ENCODE measurements at places on chromosomes 5 and 9.

- H3K27ac ChIP-seq: peak overlapping the region; percentile 43
- no peak overlapping the region for H3K4me3 ChIP-seq
- peaks cover 9% of the 10 kb centered on the region for H3K27me3 ChIP-seq
- no peaks in the 10 kb centered on the region for H3K36me3 ChIP-seq
Measured at GRCh38 chr5:96083361-96083881, 121.8 kb upstream of the ELL2 start.

- H3K27ac ChIP-seq: no peak overlapping the region
- DNase-seq: no peak
- H3K4me3 ChIP-seq: no peak overlapping the region
- H3K36me3 ChIP-seq: peaks cover 9% of the 10 kb centered on the region
- no peaks in the 10 kb centered on the region for H3K27me3 ChIP-seq
Measured at GRCh38 chr9:37517923-37518322, 32.2 kb downstream of the POLR1E start.

GRCh38 chr5:133932441-133933168 lies 35.8 kb downstream of the C5orf15 start:
- peak overlapping the region; percentile 63 for H3K27ac ChIP-seq
- peaks cover 57% of the 10 kb centered on the region for H3K4me1 ChIP-seq
- H3K36me3 ChIP-seq: no peaks in the 10 kb centered on the region
- no peak for DNase-seq

DNA sequence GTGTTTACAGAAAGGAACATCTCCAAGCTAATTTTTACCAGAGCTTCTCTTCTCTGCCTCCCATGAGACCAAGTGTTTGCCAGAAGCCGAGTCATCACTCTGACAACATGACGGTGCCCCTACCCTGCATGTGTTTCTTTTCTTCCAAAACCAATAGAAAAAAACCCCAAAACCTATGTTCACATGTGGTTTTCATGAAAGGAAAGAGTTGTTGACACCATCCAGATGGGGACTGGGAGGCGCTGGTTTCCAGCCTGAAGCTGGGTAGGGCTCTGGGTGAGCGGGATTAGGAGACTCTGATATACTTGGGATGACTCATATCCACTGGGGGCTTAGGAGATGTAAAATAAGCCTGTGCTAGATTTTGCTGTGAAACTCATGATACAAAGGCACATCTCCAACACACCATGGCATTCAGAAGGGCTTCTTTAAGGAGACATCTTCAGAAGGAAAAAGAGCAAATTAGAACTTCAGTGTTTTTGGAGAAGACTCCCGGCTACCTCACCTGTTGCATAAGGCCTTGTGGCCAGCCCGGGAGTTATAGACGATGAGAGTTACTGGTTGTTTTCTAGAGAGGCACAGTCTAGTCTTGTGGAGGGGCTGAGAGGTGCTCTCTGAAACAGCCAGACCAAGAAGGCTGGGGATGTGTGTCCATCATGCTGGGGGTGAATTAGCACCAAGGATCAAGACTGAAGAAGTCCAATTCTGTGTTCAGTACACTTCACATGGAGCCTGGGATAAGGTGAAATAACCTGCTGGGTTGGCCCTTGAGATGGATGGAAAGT lies 108.9 kb upstream of the LHFPL2 start:
- no peak overlapping the region for H3K27ac ChIP-seq
- DNase-seq: peak; percentile 10
- H3K4me3 ChIP-seq: no peak overlapping the region
- H3K4me1 ChIP-seq: peaks cover 13% of the 10 kb centered on the region
- H3K27me3 ChIP-seq: peaks cover 2% of the 10 kb centered on the region

DNA sequence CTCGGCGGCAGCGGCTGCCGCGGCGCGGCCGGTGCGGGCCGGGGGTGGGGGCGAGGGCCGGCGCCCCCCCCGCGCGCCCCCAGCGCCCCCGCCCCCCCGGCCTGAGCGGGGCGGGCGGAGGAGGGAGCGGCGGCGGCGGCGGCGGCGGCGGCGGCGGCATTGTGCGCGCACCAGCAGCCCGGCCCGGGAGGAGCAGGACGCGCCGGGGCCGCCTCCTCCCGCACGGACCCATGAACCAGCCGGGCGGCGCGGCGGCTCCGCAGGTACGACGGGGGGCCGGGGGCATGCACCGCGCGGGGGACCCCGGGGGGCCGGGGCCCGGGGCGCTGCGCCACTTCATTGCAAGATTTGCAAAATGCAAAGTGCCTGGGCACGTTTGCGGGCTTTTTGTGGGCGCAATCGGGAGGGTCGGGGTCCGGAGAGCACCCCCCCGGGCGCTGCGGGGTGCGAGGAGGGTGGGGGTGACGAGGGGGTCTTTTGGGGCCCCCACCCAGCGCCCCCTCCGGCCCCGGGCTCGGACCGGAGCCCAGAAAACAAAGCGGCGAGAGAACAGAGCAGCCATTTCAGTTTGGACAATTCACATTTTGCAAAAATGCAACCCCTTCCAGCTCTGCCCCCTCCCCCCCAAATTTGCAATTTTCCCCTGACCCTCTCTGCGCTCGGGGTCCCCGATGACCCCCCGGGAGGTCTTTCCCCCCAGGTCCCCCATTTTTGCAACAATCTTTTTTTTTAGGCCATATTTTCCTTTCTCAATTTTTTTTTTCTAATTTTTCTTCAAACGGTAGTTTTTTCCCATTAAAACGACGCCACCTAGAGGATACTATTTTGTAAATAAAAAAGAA lies at the start of gene ZNF618:
Gene ZNF618, plus strand, starts transcription at position 159 of the 842 bp plus-strand sequence. Its CDS starts 72 bp downstream, at position 231.
- peaks cover 11% of the 10 kb centered on the region for H3K27me3 ChIP-seq
- DNase-seq: peak; percentile 29
- peak within 1 kb of the TSS; percentile 83 for H3K4me3 ChIP-seq
- H3K4me1 ChIP-seq: peaks cover 4% of the 10 kb centered on the region
- H3K27ac ChIP-seq: no peak within 1 kb of the TSS

DNA sequence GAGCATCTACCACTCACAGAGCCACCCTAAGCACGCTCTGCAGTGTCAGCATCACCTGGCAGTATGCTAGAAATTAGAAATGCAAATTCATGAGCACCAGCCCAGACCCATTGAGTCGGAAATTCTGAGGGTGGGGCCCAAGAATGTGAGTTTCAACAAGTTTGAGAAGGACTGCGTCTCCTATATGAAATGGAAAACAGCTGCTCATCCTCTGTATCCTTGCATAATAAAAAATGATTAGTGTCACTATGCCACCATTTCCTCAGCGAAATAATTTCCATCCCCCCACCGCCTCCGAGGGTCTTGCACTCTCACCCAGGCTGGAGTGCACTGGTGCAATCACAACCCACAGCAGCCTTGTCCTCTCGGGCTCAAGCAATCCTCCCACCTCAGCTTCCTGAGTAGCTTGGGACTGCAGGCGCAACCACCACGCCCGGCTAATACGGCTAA lies 1.3 kb upstream of the IQGAP2 start:
- peak; percentile 49 for DNase-seq
- no peaks in the 10 kb centered on the region for H3K27me3 ChIP-seq
- peak overlapping the region; percentile 87 for H3K4me3 ChIP-seq
- peaks cover 44% of the 10 kb centered on the region for H3K4me1 ChIP-seq

GRCh38 chr5:38598994-38599617 lies 42.7 kb upstream of the LIFR start:
- peaks cover 7% of the 10 kb centered on the region for H3K27me3 ChIP-seq
- H3K36me3 ChIP-seq: no peaks in the 10 kb centered on the region
- no peak for DNase-seq
- H3K27ac ChIP-seq: no peak overlapping the region
- no peaks in the 10 kb centered on the region for H3K4me1 ChIP-seq

- H3K4me3 ChIP-seq: no peak overlapping the region
- no peaks in the 10 kb centered on the region for H3K27me3 ChIP-seq
- peaks cover 1% of the 10 kb centered on the region for H3K4me1 ChIP-seq
Measured at GRCh38 chr9:129121483-129121882, 10.3 kb downstream of the PTPA start.

- H3K4me1 ChIP-seq: no peaks in the 10 kb centered on the region
- H3K27ac ChIP-seq: no peak overlapping the region
- peaks cover 14% of the 10 kb centered on the region for H3K27me3 ChIP-seq
Measured at GRCh38 chr5:42022383-42022972, 97.4 kb downstream of the FBXO4 start.

DNA sequence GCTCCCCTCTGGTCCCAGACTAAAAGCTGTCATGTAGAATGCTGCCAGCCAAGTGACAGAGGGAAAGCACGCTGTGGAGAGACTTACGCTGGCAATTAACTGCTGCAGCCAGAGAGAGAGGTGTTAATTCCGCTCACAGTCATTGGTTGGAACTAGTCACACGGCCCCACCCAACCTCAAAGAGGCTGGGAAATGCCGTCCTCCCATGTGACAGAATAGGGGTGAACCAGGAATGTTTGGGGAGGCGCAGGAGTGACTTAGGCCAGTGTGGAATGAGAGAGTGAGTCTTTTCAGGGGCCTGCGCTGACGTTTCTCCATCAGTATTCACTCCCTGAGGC lies 87.6 kb downstream of the AMBP start:
- DNase-seq: no peak
- H3K36me3 ChIP-seq: no peaks in the 10 kb centered on the region
- H3K4me3 ChIP-seq: no peak overlapping the region
- H3K4me1 ChIP-seq: peaks cover 8% of the 10 kb centered on the region
- H3K27ac ChIP-seq: no peak overlapping the region

GRCh38 chr5:37859805-37860204 lies 20.0 kb upstream of the GDNF start:
- H3K4me3 ChIP-seq: no peak overlapping the region
- no peaks in the 10 kb centered on the region for H3K36me3 ChIP-seq
- H3K4me1 ChIP-seq: no peaks in the 10 kb centered on the region
- no peak overlapping the region for H3K27ac ChIP-seq
- DNase-seq: no peak

DNA sequence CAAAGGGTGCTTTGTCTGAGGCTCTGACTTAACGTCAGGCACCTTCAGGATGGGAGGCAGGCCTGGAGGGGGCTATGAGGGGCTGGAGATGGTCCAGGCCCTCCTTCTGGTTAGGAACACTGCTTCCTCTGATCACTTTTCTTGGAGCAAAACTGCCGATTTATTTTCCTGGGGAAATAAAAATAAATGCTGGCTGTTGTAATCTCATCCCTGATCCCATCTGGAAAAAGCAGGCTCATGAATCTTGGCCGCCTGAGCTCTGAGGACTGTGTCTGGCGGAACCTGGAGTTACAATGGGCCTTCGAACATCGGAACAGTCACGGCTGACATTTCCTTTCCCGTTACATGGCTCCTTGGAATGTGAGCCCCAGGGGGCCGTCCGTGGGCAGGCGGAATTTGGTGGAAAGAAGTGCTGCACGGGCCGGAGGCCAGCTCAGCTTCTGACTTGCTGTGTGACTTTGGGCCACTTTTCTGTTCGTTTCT lies 157.8 kb downstream of the RGS3 start:
- H3K27me3 ChIP-seq: peaks cover 6% of the 10 kb centered on the region
- H3K36me3 ChIP-seq: no peaks in the 10 kb centered on the region
- H3K4me1 ChIP-seq: peaks cover 58% of the 10 kb centered on the region
- DNase-seq: no peak
- H3K4me3 ChIP-seq: no peak overlapping the region
- no peak overlapping the region for H3K27ac ChIP-seq

DNA sequence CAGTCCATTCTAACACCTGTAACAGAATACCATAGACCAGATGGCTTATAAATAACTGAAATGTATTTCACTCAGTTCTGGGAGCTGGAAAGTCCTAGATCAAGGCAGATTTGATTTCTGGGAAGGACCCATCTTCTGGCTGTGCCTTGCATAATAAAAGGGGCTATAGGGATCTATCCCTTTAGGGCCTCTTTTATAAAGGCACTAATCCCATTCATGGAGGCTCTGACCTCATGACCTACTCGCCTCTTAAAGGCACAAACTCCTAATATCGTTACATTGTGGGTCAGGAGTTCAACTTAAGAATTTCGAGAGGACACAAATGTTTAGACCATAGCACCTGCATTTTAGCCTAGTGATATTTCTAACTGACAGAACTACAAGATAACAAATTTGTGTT lies 619.0 kb downstream of the CDH18 start:
- no peaks in the 10 kb centered on the region for H3K36me3 ChIP-seq
- no peak for DNase-seq
- H3K27me3 ChIP-seq: no peaks in the 10 kb centered on the region
- no peak overlapping the region for H3K27ac ChIP-seq
- no peaks in the 10 kb centered on the region for H3K4me1 ChIP-seq

DNA sequence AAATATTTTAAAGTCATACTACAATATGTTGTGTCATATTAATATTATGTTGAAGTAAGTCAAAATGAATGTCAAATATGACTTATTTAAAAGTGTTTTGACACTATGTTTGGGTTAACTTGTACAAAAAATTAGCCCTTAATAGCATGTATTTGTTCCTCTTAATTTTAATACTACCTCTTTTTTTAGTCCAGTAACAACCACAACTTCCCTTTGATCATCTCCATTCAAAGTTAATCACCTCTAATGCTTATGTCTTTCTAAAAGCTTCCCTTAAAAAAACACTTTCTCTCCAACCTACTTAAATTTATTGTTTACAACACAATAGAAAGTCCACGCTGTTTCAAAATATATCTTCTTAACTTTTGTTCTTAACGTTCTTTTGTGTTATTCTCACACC lies 9.6 kb downstream of the SLCO4C1 start:
- no peaks in the 10 kb centered on the region for H3K36me3 ChIP-seq
- H3K27ac ChIP-seq: no peak overlapping the region
- H3K4me3 ChIP-seq: no peak overlapping the region
- DNase-seq: no peak
- H3K27me3 ChIP-seq: no peaks in the 10 kb centered on the region
- peaks cover 5% of the 10 kb centered on the region for H3K4me1 ChIP-seq

DNA sequence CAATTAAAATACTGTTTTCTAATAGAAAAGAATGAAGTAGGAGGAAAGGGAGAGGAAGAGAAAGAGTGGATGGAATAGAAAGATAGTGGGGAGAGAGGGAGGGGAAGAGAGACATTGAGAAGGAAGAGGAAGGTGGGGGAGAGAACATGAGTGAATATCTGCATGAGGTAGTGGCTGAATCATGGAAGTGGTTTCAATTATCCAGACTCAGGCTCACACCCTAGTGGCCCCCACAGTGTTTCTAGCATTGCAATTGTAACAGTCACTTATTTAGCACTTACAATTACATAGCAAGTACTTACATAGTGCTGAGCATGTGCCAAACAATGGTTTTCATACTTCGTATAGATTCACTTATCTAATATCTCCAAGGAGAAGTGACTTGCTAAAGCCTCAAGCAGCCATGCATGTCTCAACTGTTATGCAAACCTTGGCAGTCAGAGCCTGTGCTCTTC lies 72.7 kb downstream of the CAST start:
- H3K27ac ChIP-seq: no peak overlapping the region
- peaks cover 16% of the 10 kb centered on the region for H3K36me3 ChIP-seq
- H3K4me1 ChIP-seq: peaks cover 5% of the 10 kb centered on the region
- H3K4me3 ChIP-seq: no peak overlapping the region
- no peaks in the 10 kb centered on the region for H3K27me3 ChIP-seq

DNA sequence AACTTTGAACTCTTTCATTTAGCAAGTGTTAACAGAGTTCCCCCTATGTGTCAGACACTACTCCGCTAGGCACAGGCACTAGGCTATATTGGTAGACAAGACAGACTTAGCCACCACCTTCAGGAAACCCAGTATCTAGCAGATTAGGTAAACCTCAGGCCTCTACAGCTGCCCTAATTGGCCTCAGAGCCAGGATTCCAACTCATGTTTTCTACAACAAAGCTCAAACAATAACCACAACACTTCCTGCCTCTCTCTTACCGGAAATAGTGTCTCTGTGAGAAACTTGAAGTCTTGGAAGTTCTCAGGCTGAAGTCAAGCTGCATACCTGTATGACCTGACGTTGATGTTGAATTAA lies 116.6 kb upstream of the SLC44A1 start:
- H3K27me3 ChIP-seq: no peaks in the 10 kb centered on the region
- peak; percentile 58 for DNase-seq
- peak overlapping the region; percentile 30 for H3K27ac ChIP-seq
- no peaks in the 10 kb centered on the region for H3K36me3 ChIP-seq
- peaks cover 35% of the 10 kb centered on the region for H3K4me1 ChIP-seq

All from activated CD8-positive, alpha-beta T cell treated with anti-CD3 and anti-CD28 coated beads for 36 hours (primary cell).